ENCODE measurements at places on chromosomes 11 and 22.

- DNase-seq = no peak
Measured at GRCh38 chr11:103085758-103086365, 6.1 kb downstream of the DCUN1D5 start.

DNA sequence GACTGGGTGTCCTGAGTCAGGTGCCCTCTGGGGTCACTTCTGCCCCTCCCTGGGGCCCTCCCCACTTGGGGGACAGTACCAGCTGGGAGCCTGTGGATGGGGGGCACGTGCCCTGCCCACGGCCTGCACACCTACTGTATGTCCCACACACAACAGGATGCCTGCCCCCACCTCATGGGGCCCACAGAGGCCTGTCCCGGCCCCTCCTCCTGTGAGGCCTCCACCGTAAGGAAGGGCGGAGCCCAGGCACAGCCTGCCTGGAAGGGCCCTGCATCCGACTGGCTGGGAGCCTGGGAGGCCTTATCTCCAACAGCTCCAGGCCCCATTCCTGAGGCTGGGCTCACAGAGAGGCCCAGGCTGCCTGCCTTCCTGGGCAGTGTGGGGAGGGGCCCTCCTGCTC lies 47.8 kb downstream of the BRSK2 start:
- peak; percentile 94 for DNase-seq

DNA sequence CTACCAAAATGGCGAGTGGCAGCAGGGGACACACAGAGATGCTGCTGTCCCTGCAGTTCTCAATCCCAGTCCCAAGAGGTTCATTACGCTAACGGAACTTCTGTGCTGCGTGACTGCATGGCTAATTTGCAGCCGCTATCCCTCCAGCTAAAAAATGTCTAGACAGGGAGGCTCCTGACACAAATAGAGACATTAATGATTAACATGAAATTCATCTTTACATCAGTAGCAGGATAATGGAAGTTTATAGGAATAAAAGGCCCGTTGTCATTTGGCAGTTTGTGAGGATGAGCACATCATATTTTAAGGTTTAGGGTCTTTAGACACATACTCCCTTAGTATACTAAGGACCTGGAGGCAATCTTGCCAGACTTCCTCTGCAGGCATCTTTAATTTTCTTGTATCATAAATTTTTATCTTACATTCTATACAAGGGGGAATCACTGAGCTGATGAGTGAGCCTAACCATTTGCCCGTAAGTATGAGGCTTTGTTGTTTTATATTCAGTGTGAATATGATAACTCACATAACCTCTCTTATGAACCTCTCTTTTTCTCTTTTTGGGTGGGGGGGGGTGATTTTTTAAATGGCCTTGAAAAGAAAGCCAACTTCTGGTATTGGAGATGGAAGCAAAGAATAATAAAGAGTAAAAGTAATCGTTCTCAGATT lies 99.8 kb upstream of the OR9G4 start:
- no peak for DNase-seq

GRCh38 chr22:40363059-40363458 lies 7.3 kb upstream of the SGSM3 start:
- no peak for DNase-seq

GRCh38 chr22:46846832-46847355 lies 84.4 kb downstream of the TBC1D22A start:
- no peak for DNase-seq
